NCI-H187 treated with DMSO at 0.1 percent for 48 hours (cell line): ENCODE measurements at places on chromosomes 6 and 20.
A peak's percentile ranks its signal among the peaks of the same experiment; 100 is the strongest.

GRCh38 chr6:54050750-54051149 is 60.5 kb upstream of the MLIP start:
- no peak for DNase-seq

DNA sequence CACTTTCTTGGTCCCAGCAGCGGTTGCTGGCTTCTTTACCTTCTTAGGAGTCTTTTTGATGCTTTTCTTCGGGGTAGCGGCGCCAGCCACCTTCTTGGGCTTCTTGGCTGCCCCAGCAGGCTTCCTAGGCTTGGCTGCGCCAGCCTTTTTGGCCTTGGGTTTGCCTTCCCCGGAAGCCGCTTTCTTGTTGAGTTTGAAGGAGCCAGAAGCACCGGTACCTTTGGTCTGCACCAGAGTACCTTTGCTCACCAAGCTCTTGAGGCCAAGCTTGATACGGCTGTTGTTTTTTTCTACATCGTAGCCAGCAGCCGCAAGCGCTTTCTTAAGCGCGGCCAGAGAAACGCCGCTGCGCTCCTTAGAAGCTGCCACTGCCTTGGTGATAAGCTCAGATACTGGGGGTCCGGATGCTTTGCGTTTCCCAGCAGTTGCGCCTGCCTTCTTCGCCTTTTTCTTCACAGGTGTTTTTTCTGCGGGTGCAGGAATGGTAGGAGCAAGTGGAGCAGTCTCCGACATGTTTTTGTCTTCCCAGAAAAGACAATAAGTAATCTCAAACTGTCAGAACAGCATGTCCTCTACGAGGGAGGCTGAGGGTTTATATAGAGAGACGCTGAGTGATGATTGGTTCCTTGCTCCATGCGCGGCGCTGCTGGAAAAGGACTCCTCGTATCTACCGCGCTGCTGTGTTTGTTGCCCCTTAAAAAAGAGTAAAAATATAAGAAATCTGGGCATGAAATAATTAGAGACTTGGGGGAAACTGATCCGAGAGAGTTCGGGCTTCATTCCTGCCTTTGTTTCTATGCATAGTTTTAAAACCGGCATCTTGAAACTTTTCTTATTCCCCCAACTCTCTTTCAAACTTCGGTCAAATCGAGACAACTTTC is 130.3 kb upstream of the BTN3A2 start:
- DNase-seq = peak; percentile 78

- DNase-seq = no peak
These were observed 15.1 kb upstream of the SNRPB start for GRCh38 chr20:2485661-2486060.

- no peak for DNase-seq
These were observed 50.0 kb downstream of the SLC23A2 start for GRCh38 chr20:4951299-4951698.

GRCh38 chr6:15063253-15063853 is 182.5 kb upstream of the JARID2 start:
- DNase-seq = no peak

- DNase-seq = no peak
These were observed 67.1 kb downstream of the LAMP5 start for GRCh38 chr20:9581509-9581908.

DNA sequence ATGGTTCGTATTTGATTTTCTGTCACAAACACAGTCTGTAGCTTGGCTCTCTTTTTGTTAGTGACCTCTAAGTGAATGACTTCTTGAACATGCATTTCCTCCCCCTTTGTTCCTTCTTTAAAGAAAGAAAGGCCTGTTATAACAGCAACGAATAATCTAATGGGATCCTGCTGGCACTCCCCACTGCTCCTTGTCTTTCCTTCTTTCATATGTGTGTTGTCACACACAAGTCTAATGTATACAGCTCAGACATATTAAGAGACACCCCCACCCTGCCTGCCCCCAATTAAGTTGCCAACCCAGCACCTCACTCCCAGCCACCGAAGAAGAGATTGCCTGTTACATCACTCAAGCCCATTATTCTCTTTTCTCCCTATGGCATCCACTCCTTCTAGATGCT is 4.9 kb upstream of the SAMD5 start:
- DNase-seq = no peak

GRCh38 chr6:157648561-157648960 is 174.5 kb upstream of the SNX9 start:
- no peak for DNase-seq

DNA sequence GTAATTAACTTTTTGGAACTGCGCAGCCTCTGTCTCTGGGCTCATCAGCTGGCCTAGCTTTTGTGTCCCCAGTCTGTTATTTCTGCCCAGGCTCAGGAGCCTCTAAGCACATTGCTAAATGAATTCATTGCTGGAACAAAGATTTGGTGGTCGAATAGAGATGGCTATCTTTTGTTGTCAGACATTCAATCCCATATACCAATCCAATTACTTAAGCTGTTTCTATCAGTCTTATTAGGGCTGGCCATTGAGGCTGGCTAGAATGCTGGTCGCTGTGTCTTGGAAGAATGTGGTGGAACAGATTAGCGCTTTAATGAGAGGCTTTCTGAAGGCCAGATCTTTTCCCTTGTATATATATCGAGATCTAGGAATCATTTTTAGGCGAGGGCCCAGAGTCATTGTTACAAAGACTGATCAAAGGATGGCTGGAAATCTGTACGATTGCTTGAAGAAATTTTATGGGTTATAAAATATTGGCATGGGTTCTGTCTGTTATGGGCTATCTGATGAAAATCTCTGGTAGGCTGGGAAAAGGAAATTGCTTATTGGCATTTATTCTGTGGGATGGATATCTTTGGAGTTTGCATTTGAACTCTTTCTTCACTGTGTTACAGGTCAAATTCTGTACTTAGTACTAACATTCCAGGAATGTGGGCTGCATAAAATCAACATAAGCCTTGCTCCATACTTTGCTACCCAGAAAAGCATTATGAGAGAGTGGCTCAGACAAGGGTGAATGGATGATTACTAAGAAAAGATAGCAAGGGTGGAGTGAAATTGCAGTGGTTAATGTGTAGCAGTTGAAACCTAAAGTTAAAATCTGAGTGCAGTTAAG is 34.8 kb upstream of the JAG1 start:
- no peak for DNase-seq

GRCh38 chr6:44678252-44678935 is 290.9 kb downstream of the CDC5L start:
- no peak for DNase-seq

GRCh38 chr6:158314737-158315136 is 2.5 kb downstream of the TULP4 start:
- DNase-seq = no peak

- DNase-seq = no peak
These were observed 1.2 kb downstream of the SLC2A4RG start for GRCh38 chr20:63740627-63741353.

DNA sequence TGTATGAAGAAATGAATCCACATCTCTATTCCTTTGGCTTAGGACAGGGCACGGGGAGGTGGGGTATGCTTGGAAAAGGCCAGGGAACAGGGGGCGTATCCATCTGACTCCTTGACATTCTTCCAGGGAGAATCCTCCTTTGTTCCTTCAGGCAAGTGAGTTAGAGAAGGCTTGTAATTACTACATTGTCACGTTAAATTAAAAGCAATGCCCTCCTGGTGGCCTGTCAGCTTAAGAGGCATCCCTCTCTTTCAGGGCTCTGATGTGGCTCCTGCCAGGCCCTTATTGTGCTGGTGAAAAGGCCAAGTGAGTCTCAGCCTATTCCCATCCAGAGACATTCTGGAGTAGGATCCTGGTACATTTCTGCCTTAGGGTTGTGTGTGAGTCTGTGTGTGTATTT is 128.3 kb downstream of the FOXA2 start:
- no peak for DNase-seq

GRCh38 chr6:167580619-167580911 is 246.1 kb upstream of the AFDN start:
- DNase-seq = no peak

- DNase-seq = no peak
These were observed 331.3 kb upstream of the DEFB112 start for GRCh38 chr6:50381099-50381415.

DNA sequence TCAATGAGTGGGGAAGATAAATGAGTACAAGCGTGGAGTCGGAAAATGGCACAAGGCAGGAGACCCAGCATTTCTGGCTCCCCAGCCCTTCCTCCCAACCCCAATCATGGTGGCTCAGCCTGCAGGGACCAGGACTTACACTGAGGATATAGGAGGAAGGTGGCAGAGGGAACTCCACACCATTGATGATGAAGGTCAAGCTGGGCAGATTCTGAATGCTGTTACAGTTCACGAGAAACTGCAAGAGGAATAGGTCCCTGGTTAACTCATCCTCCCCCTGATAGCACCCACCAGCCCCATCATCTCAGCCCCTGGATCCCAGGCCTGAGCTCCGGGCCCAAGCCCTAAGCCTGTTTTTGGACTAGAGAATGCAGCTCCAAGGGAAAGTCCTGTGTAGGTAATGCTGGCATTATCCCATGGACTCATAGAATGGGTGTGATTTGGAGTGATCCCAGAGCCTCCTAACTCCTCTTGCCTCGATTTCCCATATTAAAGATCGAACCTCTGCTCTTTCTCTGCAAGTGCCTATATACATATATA is 2.3 kb upstream of the TFEB start:
- no peak for DNase-seq

DNA sequence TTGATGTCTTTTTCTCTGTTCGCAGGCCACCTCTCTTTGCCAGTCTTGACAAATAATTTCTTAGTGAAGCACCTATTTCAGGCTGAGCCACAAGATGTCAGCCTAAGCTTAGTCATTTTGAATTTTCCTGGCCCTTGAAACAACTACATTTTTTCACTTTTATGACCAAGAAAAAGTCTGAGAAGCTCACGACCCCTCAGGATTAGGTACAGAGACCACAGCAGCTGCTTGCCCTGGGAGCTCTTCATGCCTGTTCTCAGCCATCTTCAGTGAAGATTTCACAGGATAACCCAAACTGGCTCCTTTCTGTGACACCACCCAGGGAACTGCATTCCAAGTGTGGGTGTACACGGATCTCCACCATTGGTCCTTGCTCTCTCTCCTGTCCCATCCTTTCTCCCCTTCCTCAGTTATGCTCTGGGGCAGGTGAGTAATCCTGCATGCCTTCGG is 38.4 kb upstream of the SPTLC3 start:
- DNase-seq = no peak

- DNase-seq = no peak
These were observed 27.2 kb downstream of the FYN start for GRCh38 chr6:111846066-111846465.

DNA sequence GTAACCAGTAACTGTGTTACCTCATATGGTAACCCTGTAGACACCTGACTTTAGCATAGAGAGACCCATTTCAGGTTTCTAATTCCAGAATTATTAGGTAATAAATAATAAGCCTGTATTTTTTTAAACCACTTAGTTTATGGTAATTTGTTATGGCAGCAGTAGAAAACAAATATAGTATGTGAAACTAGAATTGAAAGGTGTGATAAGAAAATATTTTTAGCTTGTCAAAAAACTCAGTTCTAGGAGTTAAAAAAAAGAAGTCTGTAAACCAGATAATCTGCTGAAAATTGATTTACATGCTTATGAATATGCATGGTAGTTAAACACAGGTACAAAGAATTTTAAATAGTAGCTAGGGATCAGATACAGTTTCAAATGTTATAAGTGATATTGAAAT is 695.0 kb upstream of the GJE1 start:
- no peak for DNase-seq

GRCh38 chr6:168530653-168531071 is 89.7 kb downstream of the SMOC2 start:
- DNase-seq = no peak

DNA sequence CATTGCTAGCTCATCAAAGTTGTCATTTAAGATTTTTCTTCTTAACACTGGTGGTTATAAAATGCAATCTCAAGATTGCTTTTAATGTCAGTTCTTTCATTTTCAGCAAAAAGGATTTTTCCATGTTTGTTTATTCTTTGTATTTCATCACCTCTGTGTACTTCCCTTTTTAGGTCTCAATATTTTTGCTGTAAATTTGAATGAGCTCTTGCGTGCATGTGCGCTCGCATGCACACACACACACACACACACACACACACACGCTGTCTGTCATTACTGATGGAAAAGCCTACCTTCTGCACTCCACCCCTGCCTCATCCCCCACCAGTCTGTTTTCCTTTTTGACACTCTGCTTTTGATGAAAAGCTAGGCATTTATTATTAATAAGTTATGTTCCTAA is 85.3 kb upstream of the FYN start:
- DNase-seq = no peak

DNA sequence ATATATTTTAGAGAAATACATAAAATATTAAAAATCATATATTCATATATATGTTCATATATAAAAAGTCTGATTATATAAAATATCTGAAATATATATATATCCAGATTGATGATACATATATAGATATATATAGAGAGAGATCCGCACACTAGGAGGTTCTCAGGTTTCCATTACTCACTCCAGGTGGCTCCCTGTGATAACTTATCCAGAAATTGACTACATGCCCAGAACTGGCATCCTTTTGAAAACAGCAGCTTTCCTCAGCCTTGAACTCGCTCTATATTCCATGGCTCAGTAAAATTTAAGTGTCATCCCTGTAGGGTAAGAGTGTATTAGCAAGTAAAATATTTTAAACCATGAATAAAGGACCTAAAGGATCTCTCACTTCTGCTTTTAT is 206.8 kb downstream of the TINAG start:
- DNase-seq = no peak

- no peak for DNase-seq
These were observed 20.5 kb downstream of the RPP40 start for GRCh38 chr6:4983322-4983721.

GRCh38 chr6:13653296-13653695 is 38.2 kb downstream of the NOL7 start:
- no peak for DNase-seq

- no peak for DNase-seq
These were observed 426.5 kb downstream of the CD83 start for GRCh38 chr6:14543971-14544585.

DNA sequence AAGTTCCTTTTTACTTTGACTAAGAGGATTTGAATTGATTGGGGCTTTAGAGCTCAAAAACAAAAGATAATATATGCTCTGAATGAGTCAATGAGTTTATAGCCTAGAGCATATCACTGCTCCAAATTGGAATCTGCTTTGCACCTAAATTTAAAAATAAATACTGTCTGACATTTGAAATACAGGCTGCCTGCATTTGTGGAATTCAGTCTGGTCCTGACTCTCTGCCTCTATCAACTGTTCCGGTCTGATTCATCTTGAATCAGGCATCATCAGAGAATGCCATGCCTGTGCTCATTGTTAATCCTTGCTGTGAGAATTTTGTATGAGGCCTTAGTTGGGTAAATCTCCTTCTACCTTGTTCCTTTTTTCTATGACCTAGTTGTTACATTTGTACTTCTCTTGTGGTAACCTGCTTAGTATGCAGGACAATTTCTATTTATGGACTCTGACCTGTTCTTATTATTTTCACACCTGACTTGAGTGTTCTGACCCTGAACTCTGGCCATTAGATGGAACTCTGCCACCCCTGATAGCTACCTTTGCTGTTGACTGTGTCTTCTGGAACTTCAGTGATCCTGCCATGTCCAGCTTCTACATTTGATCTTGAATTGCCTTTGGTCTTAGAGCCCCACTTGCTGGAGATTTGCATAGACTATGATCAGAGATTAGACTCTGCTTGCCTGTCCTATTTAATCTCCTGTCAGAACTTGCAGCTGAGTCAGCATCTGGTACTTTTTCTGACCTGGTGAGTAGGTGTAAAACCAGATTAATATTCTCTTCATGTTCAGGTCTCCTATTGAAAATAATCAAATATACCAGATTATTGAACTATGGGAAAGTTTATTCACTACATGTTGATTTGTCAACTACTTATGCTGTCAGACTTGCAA is 442.7 kb upstream of the HS3ST5 start:
- no peak for DNase-seq

GRCh38 chr6:167328086-167328485 is 3.2 kb downstream of the TTLL2 start:
- DNase-seq = no peak
